Motor neuron (in vitro differentiated cells): ENCODE measurements at places on chromosomes 1 and 21.

DNA sequence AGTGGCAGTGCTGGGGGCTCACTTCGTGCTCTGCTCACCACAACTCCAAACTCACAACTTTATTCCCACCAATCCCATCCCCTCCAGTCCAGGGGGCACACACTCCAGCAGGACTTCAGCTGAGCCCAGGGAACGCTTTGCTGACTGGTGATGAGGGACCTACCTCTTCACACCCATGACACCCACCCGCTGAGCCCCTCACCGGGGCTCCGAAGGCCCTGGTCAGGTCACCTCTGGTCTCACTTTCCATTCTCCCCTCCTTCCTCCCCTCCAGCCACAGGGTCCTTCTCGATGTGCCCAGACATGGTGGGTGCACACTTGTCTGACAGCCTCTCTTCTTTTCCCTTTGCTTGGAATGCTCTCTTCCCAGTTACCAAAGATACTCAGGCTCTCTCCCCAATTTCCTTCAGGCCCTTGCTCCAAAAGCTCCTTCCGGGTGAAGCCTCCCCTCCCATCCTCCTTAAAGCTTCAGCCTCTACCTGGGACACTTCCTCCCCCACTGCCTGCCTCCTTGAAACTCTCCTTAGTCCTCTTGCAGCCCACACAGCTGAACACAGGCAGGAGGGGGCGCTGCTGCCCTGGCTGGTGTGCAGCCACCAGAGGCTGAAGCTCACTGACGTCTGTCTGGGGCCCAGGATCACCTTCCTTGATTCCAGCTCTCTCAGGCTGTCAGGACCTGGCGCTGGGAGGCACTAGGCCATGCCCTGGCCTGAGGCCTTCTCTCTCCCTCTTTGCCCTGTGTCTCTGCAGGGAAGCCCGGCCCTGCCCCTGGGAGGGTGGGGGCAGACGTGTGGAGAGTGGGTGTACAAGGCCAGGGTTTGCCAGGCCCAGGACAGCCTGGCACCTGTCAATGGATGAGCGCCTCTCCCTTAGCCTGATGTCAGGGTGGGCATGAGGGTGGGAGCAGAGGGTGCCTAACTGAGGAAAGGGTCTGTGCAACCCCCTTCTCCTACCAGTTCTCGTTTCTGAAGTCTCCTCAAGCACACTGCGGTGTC lies 1.6 kb downstream of the KCNE1 start:
- peak; percentile 74 for ATAC-seq

GRCh38 chr21:33231526-33231925 lies 1.8 kb downstream of the IFNAR2 start:
- ATAC-seq: no peak

DNA sequence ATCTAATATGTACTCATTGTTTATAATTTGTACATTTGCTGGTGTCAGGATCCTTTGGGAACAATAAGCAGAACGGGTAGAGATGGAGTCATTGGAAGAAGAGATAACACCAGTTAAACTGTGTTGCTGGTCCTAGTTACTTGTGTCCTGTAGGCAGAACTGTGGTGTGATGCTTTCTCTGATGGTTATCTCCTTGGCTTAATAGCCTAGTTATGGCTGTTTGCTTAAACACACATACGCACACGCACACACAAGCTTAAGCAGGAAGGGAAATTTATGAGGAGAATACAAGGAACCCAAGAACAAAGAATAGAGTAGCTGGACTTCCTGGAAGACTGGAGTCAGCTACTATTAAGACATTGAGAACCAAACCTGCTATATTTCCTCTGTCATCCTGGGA lies 5.7 kb upstream of the PKN2 start:
- no peak for ATAC-seq

DNA sequence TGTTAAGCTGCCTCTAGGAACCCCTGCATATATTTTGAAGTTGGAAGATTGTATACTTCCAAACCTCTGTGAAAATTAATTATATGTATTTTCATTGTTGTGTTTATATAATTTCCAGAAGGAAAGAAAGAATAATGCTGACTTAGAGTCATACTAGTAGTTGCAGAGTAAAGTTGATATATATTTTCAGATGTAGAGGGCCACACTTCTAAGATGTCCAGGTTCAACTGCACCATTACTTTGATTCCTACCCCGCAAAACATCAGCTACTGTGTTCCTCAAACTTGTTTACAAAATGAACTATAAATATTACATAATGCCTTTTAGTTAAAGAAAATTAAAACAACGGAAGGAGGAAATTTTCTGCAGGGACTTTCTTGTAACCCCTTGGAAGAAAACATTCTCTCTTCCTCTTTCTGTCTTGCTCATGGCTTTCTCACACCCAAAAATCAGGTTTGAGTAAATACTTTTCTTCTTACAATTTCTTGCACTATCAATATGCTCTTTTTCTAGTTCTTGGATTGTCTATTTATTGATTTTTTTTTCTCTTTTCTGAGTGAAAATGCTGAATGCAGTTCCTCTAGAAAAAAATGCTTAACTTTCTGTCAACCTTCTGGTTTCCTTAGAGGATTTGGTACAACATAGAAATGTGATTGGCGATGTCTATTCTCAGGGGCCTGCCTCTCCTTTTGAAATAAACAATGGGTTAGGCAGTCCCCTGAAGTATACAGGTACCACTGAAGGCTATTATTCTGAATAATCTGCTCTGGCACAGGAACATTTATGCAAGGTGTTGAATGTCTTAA lies 867.8 kb downstream of the TTLL7 start:
- no peak for ATAC-seq

GRCh38 chr1:228852511-228853088 lies 117.3 kb downstream of the RHOU start:
- no peak for ATAC-seq

GRCh38 chr1:181386951-181387350 lies 96.4 kb upstream of the CACNA1E start:
- no peak for ATAC-seq

DNA sequence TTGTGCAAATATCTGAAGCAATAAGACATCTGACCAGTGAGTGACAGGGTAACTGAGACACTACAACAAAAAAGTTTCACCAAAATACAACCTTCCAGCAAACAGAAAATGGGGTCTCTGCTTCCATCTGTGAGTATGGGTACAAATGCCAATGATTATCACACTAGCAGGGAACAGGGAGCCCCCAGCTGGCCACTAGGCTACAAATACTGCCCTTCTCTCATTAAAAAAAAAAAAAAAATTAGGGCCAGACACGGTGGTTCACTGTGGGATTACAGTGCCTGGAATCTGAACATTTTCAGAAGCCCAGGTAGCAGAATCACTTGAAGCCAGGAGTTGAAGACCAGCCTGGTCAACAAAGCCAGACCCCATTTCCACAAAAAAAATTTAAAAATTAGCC lies 48.4 kb upstream of the EDARADD start:
- ATAC-seq: peak; percentile 50

DNA sequence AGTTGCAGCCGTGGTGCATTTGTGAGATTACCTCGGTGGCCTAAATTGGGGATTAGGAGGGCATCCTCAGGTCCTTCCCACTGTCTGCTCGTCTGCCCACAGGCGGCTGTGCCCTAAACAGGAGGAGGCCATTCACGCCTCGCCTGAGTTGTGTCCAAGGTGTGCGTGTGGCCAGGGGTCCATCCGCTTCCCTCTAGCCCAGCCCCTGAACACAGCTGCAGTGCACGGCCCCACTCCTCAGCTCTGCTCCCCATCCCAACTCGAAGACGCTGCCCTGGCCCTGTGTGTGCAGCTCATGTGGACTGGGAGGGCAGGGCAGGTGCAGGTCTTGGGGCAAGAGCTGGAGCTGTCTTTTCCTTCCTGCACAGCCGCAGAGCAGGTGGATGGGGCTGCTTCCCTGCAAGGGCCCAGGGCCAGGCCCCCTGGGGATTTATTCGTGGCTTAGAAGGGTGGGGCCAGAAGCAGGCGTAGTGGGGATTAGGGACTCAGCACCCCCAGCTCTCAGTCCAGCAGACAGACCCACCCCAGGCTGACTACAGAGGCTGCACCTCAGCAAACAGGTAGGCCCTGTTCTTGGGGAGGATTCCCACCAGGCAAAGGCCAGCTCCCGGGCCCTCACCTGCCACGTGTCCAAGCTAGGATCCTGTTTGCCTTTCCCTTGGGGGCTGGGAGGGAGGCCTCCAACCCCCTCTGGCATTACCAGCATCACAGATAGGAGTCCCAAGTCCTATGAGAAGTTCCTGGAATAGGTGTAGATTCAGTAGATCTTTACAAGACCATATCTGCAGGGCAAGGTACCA lies 4.3 kb downstream of the GUK1 start:
- ATAC-seq: no peak

- no peak for ATAC-seq
Measured at GRCh38 chr21:40835184-40835694, 11.7 kb downstream of the DSCAM start.
